ENCODE measurements at places on chromosomes 2 and 18.

GRCh38 chr2:226717719-226718118 is 81.9 kb downstream of the IRS1 start:
- no peak for DNase-seq

DNA sequence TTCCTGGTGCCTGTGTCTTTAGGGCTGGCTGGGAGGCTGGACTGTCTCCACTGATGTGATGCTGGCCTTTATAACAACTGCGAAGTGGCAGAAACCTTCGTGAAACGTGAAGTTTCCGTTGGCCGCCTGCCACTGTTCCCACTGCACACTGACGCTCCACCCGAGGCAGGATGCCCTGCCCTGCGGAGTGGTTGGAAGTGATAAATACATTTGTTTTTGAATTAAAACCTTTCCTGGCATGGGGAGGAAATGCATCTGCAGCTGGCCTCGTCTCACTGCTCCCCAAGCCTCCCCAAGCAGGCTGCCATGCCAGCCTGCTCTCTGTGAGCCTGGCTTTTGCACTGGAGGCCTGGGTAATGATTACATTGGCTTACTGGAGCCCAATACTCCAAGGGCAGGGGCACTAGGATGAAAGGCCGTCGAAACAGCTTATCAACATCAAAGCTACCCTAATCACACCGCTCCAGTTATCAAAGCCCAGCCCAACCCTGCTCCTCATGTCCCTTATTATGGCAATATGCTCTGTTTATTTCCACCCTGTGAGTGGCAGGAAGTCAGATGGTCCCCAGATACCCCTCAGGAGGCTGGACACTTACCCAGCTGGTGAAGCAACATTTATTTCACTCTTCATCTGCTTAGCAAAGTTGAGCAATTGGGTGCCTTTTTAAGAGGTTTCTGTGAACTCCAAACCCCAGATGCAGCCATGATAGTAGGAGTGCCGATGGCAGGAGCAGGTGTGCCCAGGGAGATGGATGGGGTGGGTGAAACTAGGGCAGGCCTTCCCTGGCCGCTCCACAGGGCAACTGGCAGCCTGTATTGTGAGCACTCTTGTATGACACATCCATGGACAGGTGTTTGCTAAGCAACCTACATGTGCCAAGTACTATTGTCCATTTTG is 97.4 kb upstream of the ITGA6 start:
- DNase-seq: no peak

DNA sequence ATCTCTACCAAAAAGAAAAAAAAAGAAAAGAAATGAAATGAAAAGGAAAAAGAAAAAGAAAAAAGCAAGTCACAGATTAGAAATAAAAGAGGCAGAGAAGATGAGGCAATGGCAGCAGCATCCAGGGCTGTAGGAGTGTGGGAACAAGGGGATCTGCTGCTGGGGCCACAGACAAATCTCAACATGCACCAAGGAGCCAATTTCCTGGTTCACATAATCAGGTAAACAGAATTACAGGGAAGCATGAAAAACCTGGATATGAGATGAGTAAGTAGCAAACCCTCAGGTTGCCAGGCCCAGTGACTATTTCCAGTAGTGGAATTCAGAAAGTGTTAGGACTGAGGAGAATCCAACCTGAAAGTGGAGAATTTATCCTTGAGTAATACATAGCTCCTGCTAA is 77.4 kb upstream of the ARHGAP28 start:
- DNase-seq: no peak

- peak; percentile 6 for DNase-seq
Observed at GRCh38 chr2:86249579-86250391, 50.5 kb downstream of the MRPL35 start.

GRCh38 chr2:113784823-113785744 is 28.6 kb upstream of the SLC35F5 start:
- DNase-seq: no peak

DNA sequence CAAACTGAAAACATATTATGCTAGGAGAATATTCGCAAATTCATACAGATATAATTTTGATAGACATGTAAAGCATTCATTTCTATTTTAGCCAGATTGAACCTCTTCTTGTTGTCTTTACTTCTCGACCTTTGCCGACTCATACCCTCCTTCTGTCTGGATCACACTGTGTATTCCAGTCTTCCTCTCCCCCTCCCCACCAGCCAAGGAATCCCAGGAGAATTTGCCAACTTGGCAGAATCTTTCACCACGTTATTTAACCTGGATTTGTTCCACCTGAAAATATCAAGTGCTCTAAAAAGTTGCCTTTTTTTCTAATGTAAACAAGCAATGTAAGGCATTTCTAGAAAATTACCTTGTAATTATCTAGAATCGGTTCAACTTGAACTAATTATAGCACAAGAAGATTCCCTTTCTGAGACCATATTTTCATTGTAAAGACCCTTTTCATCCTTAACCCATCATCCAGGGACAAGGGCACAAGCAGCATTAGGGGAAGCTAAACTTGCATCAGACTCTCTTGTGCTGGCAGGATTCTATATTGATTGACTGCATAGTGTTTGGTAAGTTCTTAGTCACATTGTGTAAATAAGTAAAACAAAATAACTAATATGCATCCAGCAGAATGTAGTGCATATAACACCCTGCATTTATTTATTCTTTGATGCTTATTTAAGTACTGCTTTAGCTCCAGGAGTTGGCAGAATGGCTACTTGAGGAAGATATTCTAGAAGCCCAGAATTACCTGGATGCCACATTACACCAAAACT is 1328.7 kb upstream of the NXPH2 start:
- no peak for DNase-seq

- no peak for DNase-seq
Observed at GRCh38 chr2:75035444-75036353, 77.3 kb downstream of the POLE4 start.

GRCh38 chr18:35431374-35431741 is 54.2 kb upstream of the ZNF396 start:
- no peak for DNase-seq
